Activated CD4-positive, CD25-positive, alpha-beta regulatory T cell (primary cell): ENCODE measurements at places on chromosomes 2 and 18.

GRCh38 chr2:195756218-195756942 lies 99.4 kb downstream of the SLC39A10 start:
- no peak for DNase-seq

- DNase-seq, result no peak
Measured at GRCh38 chr2:146321175-146321574, 1523.7 kb upstream of the ACVR2A start.

DNA sequence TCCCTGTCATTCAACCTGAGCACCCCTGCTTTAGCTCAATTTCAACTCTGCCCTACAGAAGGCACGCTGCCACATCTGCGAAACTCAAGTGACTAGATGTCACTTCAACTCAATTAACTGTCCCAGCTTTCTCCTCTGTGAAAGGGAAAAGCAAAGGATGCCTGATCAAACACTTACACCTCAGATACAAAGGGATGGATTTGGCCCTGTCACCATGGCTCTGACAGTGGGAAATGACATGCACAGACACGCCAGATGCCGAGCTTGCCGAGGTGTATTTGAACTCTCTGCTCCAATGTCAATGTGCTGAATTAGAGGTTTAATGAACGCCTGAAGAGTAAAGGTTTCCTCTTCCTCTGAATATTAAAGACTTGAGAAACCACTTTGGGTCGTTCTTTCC lies 481.1 kb downstream of the CBLN2 start:
- DNase-seq, result no peak

DNA sequence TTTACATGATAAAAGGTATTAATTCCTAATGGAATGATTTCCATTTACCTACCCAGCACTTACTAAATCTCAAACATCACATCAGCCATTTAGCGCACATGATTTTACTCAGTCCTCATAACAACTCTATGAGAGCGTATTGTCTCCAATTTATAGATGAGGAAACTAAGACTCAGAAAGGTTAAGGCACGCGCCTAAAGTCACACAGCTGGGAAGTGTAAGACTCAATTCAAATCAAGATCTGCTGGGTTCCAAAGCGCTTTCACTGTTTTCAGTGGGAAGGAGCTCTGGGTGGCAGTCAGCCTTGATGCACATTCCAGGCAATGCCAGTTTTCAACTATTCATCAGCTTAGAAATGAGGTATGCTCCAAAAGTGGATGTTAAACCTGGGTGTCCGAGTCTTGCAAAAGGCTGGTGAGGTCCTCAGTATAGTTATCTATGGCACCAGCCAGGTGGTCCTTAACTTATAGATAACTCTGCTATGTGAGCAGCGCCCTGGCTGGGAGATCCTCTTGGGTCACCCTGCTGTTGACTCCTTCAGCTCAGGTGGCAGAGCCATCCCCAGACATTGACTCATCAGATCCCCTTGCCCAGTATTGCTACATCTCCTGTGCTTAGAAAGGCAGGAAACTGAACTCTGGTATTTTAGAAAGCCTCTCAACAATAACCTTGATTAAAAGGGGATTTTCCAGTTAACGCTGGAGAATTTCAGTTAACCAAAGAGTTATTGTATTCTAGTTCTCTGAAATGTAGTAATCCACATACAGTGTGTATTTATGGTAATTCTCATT lies 47.1 kb downstream of the SLC4A1AP start:
- no peak for DNase-seq

DNA sequence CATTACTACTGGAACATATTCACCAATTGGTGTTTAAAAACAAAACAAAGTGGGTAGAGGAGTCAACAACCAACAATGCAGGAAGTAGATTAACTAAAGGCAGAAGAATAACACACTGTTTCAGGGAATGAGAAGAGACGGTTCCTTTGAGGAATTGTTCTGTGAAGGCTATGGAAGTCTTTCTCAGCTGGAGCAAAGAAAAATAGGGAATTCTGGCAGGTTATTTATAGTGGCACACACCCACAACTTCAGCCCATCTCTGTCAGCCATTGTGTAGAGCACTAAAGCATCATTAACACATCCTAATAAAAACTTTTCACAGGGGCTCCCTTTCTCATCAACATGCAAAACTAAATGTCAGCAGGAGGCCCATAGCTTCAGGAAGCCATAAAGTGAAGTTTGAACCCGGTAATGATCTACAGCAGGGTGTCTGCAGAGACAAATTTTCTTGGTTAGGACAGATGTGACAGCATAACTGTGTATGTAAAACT lies 113.6 kb downstream of the CDH2 start:
- no peak for DNase-seq

DNA sequence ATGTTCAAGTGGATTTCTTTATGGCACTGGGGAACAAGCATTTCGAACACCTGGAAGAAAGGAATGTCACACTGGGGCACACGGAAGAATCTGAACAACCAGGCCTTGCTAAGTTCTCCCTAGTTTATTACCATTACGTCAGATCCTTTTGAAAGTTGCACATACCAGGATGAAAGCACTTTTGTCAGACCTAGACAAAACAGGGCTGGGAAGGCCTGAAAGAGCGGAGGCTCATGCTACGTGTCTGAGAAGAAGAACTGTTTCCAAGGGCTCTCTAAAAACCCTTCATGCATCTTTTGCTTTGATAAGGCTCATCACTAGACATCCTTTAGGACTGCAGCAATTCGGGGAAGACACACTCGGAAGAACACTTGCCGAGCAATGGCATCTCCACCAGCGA lies 15.4 kb upstream of the SLC25A52 start:
- DNase-seq, result no peak

- DNase-seq, result no peak
Measured at GRCh38 chr2:152513681-152514080, 178.7 kb downstream of the FMNL2 start.

DNA sequence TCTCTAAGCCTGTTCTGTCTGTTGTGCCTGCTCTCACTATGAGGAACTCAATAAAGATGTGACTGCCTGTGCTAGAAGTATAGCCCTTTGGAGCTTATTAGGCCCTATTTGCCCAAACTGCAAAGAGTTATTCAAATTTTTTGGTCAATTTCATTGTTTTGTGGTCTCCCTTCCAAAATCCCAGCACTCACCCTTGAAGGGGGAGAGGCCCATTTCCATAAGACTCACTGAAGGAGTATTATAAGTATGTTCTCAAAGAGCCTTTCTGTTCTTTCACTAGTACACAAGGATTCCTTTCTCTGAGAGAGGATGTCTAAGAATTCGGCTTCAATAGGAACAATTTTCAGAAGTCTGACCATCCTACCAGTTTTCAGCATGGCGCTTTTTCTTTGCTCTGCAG lies 641.9 kb upstream of the REG3G start:
- no peak for DNase-seq

DNA sequence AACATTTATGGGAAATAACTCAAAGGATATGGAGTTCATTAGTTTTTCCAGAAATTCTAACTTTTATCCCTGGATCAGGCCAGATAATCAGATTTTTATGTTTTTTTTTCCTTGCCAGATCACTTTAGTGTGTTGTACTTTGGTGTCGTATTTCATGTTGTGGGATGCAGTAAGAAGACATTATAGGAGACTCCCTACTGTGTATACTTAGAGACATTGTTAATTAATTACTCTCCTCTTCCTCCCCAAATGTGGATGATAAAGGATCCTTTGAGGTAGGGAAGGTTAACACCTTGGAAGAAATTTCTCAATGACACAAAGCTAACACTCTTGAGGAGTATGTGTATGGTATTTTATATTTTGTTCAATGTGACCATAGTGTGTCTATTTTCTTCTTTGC lies 120.5 kb downstream of the LYPD6B start:
- DNase-seq, result no peak

- no peak for DNase-seq
Measured at GRCh38 chr18:43692099-43692690, 414.9 kb upstream of the SYT4 start.
